ENCODE measurements at places on chromosomes 4 and X.

GRCh38 chrX:1391370-1391706 is 575 bp downstream of the SLC25A6 start:
- DNase-seq: no peak

- DNase-seq: no peak
These were observed 20.1 kb downstream of the SPON2 start for GRCh38 chr4:1152290-1152689.

DNA sequence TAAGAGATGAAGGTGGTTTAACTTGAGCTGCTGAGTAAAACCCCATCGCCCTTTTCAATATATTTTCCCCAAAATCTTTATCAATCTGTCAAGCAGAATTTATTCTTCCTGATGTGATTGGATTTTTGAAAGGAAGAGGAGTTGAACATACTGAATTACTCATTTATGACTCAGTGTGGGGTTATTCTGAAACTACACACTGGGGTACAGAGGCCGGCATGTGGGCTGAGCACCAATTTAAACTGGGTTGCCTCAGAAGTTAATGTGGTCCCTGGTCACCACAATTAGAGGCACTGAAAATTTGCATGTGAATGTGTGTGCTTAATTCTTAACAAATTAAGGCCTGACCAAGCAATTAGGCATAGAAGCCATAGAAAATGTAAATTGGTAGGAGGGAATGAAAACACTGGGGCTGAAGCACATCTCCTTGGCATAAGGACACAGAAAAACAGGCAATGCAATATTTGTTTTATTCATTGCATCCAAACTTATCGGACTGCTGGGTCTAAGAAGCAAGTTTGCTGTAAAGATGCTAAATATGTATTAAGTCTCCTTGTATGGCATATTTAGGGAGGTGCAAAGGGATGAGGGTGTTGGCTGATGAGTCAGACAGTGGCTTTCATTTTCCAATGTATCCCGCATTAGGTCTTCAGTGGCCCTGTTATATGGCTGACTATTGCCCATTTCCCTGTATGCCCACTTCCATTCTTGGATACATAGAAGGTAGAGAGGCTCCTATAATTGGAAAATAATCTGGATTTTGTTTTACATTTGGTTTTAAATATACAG is 170.9 kb downstream of the IL15 start:
- DNase-seq: no peak

DNA sequence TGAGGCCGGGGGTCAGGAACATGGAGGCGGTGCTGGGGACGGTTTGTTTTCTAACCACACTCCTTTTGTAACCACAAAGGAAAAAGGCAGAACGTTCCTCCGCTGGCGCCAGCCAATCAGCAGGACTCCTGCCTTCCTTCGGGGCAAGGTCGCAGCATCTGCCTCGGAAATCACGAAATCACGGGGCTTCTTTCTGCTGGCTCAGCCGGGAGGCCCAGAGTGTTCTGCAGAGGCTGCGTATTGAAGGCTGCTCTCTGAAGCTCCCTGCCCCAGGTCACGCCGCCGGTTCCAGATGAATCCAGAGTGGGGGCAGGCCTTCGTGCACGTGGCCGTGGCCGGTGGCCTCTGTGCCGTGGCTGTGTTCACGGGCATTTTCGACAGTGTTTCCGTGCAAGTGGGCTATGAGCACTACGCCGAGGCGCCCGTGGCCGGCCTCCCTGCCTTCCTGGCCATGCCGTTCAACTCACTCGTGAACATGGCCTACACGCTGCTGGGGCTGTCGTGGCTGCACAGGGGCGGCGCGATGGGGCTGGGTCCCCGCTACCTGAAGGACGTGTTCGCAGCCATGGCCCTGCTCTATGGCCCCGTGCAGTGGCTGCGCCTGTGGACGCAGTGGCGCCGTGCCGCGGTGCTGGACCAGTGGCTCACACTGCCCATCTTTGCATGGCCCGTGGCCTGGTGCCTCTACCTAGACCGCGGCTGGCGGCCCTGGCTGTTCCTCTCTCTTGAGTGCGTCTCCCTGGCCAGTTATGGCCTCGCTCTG is 9.4 kb downstream of the TMEM187 start:
- DNase-seq: peak; percentile 66

DNA sequence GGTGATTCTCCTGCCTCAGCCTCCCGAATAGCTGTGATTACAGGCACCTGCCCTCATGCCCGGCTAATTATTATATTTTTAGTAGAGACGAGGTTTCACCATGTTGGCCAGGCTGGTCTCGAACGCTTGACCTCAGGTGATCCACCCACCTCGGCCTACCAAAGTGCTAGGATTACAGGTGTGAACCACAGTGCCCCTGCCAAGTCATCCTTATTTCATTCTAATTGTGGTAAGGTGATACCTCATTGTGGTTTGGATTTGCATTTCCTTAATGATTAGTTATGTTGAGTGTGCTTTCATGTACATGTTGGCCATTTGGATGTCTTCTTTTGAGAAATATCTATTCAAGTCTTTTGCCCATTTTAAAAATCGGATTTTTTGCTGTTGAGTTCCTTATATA is 93.0 kb downstream of the USP9X start:
- no peak for DNase-seq

GRCh38 chrX:72026341-72027023 is 105.2 kb downstream of the RTL5 start:
- DNase-seq: no peak

- DNase-seq: no peak
These were observed 1.9 kb downstream of the STK26 start for GRCh38 chrX:132025041-132025440.

DNA sequence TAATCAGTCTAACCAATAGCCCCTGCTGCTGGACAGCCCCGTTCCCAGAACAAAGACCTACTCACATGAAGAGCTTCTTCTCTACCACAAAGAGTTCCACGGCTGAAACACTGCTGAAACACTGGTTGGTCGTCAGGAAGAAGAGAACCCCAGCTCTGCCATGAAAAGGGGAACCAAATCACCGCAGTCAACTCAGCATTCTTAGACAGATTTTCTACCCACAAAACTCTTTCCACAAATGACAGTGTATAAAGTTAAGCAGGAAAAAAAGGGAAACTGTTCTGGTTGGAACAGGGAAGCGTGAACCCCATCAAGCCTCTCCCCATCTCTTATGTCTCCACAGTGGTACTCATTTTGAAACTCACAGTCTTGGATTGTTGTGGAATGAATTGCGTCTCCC is 57.3 kb downstream of the ABCG2 start:
- DNase-seq: no peak
